ENCODE measurements at places on chromosomes 4 and X. TPM values are rescaled to one million over a fixed set of nuclear protein-coding genes. Genes with fewer than 3 reads are reported as not detected.

DNA sequence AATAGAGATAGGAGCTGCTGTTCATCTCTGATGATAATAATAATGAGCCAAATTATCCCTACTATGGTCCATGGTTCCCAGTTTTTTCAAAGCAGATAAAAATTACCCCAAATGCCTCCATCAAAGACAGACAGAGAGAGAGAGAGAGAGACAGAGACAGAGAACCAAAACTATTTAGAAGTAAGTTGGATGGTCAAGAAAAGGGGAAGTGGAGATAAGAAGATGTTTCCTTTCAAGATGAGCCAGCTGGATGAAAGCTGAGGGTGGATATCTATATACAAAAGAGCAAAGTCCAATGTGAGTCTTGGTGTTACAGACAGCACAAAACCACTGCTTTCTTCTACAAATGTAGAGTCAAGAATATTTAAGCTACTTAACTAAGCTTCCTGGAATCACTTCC lies 173.9 kb downstream of the GRIA3 start:
- no peak for DNase-seq
- H3K27me3 ChIP-seq, result no peaks in the 10 kb centered on the region
- H3K27ac ChIP-seq, result no peak overlapping the region
- H3K36me3 ChIP-seq, result no peaks in the 10 kb centered on the region
- no peaks in the 10 kb centered on the region for H3K4me1 ChIP-seq

GRCh38 chrX:65900850-65901844 lies 138.7 kb downstream of the VSIG4 start:
- H3K27me3 ChIP-seq, result no peaks in the 10 kb centered on the region
- H3K27ac ChIP-seq, result no peak overlapping the region
- H3K4me3 ChIP-seq, result no peak overlapping the region
- H3K4me1 ChIP-seq, result no peaks in the 10 kb centered on the region

- H3K36me3 ChIP-seq, result no peaks in the 10 kb centered on the region
- H3K27me3 ChIP-seq, result peaks cover 24% of the 10 kb centered on the region
Observed at GRCh38 chr4:21512353-21512752, 436.2 kb downstream of the KCNIP4 start.

GRCh38 chr4:37082912-37083311 lies 161.6 kb upstream of the NWD2 start:
- H3K4me1 ChIP-seq, result no peaks in the 10 kb centered on the region
- no peak for DNase-seq
- no peak overlapping the region for H3K4me3 ChIP-seq
- H3K27me3 ChIP-seq, result no peaks in the 10 kb centered on the region
- H3K27ac ChIP-seq, result no peak overlapping the region

DNA sequence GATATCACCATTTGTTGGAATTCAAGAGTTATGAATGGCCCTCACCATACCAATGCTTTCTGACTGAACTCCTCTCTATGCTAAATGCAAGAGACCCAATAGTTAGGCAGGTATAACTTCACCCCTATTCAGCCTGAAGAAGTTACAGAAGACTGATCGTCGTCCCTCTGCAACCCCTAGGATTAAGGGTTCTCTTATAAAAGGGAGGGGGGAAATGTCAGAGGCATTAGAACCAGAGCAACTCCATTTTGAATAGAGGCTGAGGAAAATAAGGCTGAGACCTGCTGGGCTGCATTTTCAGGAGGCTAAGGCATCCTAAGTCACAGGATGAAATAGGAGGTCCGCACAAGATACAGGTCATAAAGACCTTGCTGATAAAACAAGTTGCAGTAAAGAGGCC lies 494.3 kb downstream of the SPRY1 start:
- H3K36me3 ChIP-seq, result no peaks in the 10 kb centered on the region
- peaks cover 29% of the 10 kb centered on the region for H3K4me1 ChIP-seq
- no peak overlapping the region for H3K27ac ChIP-seq
- no peaks in the 10 kb centered on the region for H3K27me3 ChIP-seq

DNA sequence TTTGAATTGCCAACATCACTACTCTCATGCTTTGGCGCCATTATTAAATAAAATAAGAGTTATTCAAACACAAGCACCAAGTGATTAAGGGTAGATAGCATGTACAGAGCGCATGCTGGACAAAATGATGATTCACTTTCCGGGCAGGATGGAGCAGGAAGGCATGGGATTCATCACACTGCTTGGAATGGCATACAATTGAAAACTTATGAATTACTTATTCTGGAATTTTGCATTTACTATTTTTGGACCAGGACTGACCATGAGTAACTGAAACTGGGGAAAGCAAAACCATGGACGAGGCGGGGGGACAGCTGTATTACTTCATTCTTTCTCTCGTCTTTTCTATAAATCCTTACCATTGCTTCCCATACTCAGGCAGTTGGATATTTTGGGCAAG lies 28.5 kb upstream of the FGF5 start:
- H3K27me3 ChIP-seq, result no peaks in the 10 kb centered on the region
- H3K36me3 ChIP-seq, result no peaks in the 10 kb centered on the region
- peak overlapping the region; percentile 33 for H3K4me3 ChIP-seq

DNA sequence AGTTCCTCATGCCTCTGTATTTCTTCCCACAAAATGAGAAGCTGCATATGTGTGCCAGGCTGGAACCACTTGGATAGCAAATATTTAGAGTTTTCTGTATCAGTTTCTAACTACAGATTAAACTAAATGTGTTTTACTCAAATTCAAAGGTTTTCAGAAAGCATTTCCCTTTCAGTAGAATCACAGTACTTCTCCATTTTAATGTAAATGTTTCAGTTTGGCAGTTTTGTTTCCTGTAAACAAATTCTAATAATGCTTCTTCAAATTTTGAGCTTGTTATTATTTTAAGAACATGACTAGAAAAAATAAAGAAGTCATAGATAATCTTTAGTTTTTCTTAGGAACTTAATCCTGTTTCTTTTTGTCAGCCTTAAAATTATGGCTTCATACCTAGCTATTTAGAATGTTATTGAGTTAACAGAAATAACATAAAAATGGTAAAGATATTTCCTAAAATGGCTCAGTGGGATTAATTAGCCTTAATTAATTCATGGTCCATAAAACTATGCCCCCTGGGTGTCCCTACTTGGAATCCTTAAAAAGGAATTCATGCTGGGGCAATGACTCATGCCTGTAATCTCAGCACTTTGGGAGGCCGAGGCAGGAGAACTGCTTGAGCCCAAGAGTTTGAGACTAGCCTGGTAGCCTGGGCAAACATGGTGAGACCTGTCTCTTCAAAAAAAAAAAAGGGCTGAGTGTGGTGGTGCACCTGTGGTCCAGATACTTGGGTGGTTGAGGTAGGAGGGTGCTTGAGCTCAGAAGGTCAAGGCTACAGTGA lies 83.8 kb upstream of the GPR34 start:
- no peak overlapping the region for H3K4me3 ChIP-seq
- H3K36me3 ChIP-seq, result no peaks in the 10 kb centered on the region
- H3K27ac ChIP-seq, result peak overlapping the region; percentile 66
- H3K4me1 ChIP-seq, result peaks cover 37% of the 10 kb centered on the region
- DNase-seq, result no peak

DNA sequence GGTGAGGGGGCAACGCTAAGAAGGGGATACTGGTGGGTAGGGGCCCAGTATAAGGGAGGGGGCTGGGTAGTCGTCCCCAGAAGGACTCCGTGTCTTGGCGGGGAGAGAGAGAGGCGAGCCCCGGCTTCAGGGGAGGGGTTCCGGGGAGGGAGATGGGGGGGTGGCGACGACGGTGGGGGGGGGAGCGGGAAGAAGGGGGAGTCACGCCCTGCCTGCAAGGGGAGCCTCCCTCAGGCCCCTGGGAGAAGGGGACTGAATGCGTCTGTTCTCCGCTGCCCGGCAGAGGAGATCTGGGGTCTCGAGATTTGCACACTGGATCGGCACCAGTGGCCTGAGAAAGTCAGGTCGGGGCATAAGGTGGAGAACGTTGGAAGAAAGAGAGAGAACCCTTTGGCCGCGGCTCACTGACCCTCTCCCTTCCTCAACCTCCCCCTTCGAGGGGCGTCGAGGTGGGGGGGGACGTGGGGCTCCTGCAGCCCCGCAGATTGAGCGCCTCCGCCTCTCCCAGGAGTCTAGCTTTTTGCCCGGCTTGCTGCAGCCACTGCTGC lies 609 bp upstream of the BCORL1 start:
- H3K27ac ChIP-seq, result peak overlapping the region; percentile 57
- no peaks in the 10 kb centered on the region for H3K36me3 ChIP-seq
- DNase-seq, result no peak
- peaks cover 9% of the 10 kb centered on the region for H3K4me1 ChIP-seq
- no peak overlapping the region for H3K4me3 ChIP-seq
- no peaks in the 10 kb centered on the region for H3K27me3 ChIP-seq

DNA sequence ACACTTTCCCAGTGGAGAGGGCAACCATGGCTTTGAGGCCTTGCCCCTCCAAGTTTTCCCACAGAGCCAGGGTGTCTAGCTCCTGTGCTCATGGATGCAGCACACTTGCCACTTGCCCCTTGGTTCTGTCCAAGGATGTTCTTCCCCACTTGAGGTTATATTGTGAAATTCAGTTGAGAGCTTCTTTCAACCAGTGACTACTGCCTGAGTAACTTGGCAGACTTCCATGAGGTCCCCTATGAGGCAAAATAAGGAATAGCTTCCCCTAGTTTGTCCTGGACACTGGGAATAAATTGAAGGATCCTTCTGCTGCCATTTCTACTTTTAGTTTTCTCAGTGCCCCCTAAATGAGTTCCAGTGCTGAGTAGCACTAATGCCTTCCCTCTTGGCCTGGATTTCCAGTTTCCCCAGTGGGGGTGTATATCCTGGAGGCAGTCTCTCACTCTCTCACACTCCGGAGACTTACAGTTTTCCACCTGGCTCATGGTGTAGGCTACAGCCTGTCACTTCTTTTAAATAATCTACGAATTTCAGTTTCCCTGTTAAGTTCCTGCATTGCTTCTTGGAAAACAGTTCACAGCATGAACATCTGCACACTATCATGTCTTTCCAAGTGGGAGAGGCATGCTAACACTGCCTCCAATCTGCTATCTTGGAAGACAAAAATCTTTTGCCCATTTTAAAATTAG lies 36.4 kb upstream of the ADH4 start:
- no peak overlapping the region for H3K4me3 ChIP-seq
- H3K27ac ChIP-seq, result no peak overlapping the region
- no peak for DNase-seq

DNA sequence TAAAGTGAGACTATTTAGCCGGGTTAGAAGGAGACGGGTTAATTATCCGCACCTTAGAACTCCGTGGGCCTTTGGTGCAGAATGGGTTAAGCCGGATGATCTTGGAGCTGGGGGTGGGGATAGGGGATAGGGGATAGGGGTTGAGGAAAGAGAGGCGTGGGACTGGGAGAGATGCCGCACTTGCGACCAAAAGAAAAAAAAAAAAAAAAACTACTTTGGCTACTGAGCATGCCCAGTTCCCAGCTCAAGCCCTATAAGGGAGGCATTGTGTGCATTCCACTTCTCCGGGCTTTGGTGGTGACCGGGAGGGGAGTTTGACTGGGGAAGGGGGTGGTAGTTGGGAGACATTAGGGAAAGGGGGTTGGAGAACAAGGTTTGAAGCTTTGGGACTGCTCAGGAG lies at the start of gene SLITRK4:
SLITRK4 (minus strand) TSS at position 187 of the 400 bp plus-strand sequence. CDS start 4,993 bp downstream, outside the sequence.
- H3K27me3 ChIP-seq, result peaks cover 18% of the 10 kb centered on the region
- H3K4me1 ChIP-seq, result peaks cover 17% of the 10 kb centered on the region
- H3K27ac ChIP-seq, result no peak within 1 kb of the TSS
- peak within 1 kb of the TSS; percentile 52 for H3K4me3 ChIP-seq
- no peak for DNase-seq

DNA sequence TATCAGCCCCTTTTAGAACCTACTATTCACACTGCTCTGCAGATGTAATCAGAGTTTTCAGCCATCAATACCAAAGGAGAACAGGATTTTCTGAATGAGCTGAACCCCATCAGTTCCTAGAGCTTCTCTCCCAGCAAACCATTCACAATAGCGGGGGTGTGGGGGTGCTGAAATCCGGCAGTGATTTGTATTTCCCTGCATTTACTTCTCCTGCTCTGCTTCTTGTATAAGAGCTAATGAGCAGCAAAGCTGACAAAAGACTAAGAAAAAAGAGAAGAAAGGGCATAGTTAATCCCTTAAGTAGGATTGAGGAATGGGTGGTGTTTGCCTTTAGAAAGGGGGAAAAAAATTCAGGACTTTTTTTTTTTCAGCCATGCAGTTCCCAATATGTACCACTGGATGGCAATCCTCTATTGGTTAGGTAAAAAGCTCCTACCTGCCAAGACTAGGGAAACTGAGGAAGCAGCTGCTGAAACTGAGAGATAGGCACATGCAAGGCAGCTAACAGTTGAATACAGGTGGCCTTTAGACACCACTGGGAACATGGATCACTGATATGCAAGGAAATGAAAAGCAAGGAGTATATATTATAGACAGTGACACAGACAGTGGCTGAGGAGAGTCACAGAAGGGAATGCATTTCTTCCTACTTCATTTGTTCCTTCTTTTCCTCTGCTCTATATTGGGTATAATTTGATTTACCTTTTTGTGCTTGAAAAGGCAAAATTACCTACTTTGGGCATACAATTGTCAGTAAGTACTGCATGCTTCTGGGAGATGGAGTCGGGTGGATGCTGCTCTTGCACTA lies 217.9 kb downstream of the HS6ST2 start:
- no peak overlapping the region for H3K4me3 ChIP-seq
- H3K27me3 ChIP-seq, result no peaks in the 10 kb centered on the region
- DNase-seq, result no peak
- no peaks in the 10 kb centered on the region for H3K4me1 ChIP-seq
- H3K27ac ChIP-seq, result no peak overlapping the region

- peaks cover 15% of the 10 kb centered on the region for H3K27me3 ChIP-seq
- H3K27ac ChIP-seq, result no peak overlapping the region
Observed at GRCh38 chrX:39331082-39331704, 529.9 kb downstream of the MID1IP1 start.

GRCh38 chrX:71168134-71168533 lies 23.5 kb downstream of the NLGN3 start:
- H3K4me3 ChIP-seq, result no peak overlapping the region
- H3K27me3 ChIP-seq, result no peaks in the 10 kb centered on the region
- no peaks in the 10 kb centered on the region for H3K4me1 ChIP-seq
- no peaks in the 10 kb centered on the region for H3K36me3 ChIP-seq
- no peak for DNase-seq

GRCh38 chr4:27407616-27408015 lies 547.0 kb downstream of the STIM2 start:
- no peak overlapping the region for H3K4me3 ChIP-seq
- DNase-seq, result no peak
- no peaks in the 10 kb centered on the region for H3K36me3 ChIP-seq
- no peaks in the 10 kb centered on the region for H3K4me1 ChIP-seq

DNA sequence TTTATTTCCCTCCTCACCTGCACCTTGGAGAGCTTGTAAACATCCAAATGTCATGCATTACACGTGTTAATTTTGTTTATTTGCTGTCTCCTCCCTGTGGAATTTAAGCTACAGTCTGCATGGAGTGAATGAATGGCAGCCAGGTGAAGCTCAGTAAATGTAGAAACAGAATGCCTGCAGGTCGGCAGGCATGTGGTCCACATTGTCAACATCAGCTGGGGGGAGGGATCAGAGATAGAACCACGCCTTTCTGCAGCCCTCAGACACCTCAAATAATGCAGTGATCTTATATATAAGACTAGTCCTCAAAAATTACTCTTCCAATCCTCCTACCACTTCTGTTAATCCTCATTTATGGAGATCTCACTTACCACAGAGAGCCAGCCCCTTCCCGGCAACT lies 131.2 kb upstream of the KIT start:
- H3K36me3 ChIP-seq, result no peaks in the 10 kb centered on the region
- H3K27ac ChIP-seq, result no peak overlapping the region
- no peaks in the 10 kb centered on the region for H3K4me1 ChIP-seq
- H3K4me3 ChIP-seq, result no peak overlapping the region

LRAT gene
- not detected for total RNA-seq

PRR32 gene
- total RNA-seq, result not detected

TRAM1L1 gene
- total RNA-seq, result 4.1 TPM

DNAAF6 gene
- not detected for total RNA-seq

PABPC1L2B gene
- total RNA-seq, result not detected

MAGEE1 gene
- 4.4 TPM for total RNA-seq

RAB33A gene
- total RNA-seq, result 16.7 TPM
